RCC 7860 (cell line): ENCODE measurements at places on chromosomes 1 and 21.

- no peak for DNase-seq
Observed at GRCh38 chr1:85615586-85616363, 35.2 kb downstream of the CCN1 start.

DNA sequence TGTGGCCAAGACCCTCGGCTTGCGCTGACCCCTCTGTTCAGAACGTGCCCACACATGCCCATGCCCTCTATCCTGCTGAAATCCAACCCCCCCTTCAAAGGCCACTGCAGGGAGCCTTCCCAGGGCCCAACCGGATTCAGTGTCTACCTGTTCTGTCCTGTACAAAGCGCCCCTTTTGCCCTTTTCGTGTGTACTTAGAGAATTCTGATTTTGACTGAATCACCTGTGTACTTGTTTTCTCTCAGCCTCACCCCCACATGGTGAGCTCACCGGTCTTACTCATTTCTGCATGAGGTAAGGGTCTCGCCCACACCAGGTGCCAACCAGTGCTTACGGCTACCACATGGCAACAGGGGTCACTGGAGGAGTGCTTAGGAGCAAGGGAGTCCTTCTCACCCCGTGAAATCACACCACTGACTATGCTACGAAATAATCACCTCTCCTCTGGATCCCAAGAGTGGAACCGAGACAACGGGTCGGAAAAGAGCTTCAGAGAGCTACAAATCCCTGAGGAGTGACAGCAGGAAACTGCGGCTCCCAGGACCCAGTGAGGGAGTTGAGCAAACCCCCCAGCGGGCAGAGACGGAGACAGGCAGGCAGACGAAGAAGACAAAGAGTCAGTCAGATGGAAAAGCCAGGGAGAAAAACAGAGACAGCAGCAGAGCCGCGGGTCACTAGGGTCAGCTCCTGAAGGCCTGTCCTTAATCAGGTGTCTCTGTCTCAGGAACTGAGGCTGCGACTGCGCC, 2.1 kb upstream of the S100A2 start:
- peak; percentile 92 for DNase-seq

DNA sequence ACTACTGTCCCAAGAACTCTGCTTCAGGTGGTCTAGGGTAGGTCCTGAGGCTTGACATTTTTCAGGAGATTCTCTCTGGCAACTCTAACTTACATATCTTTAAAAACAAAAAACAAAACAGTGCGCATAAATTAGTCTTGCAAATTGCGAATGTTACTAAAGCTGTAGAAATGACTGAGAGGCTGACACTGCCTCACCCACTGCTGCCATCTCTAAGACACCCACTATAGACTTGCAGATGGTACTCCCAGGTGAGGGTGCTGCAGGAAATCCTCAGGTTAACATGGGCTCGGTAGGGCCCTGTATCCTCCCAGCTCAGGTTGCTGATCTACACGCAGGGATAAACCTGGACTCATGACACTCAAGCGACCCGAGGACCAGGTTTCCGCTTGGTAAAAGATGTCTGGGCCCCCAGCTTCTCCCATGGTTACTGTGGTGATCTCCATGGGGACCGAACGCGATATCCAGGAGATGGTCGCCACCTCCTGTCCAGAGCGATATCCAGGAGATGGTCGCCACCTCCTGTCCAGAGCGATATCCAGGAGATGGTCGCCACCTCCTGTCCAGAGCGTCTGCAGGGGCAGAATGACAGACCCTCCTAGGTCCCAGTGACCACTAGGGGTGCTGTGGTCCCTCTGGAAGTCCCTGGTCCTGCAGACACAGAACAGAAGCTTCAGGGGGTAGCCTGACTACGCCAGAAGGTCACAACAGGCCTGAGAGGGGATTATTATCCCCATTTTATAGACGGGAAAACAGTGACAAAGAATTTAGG, 16.2 kb upstream of the LY9 start:
- DNase-seq, result no peak

DNA sequence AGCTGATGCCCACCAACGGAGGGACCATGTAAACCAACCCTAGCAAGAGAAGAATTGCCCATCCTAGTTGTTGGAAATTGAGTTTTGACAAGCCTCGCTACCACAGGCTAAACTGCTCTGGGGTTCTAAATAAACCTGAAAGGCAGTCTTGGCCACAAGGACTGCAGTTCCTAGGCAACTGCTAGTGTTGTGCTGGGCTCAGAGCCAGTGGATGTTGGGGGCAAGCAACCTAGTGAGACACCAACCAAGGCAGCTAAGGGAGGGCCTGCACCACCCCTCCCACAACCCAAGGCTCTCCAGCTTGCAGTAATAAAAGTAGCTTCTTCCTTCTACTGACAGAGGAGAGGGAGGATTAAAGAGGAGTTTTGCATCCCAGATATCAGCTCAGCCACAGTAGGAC, 102.4 kb upstream of the PKN2 start:
- no peak for DNase-seq

GRCh38 chr1:95098196-95098595, 19.0 kb upstream of the TLCD4 start:
- no peak for DNase-seq

- no peak for DNase-seq
Observed at GRCh38 chr1:6509220-6509918, 17.9 kb upstream of the PLEKHG5 start.

- DNase-seq, result no peak
Observed at GRCh38 chr1:157096881-157097280, 2.7 kb downstream of the ETV3L start.

- DNase-seq, result no peak
Observed at GRCh38 chr1:221635305-221635704, 106.6 kb downstream of the DUSP10 start.

DNA sequence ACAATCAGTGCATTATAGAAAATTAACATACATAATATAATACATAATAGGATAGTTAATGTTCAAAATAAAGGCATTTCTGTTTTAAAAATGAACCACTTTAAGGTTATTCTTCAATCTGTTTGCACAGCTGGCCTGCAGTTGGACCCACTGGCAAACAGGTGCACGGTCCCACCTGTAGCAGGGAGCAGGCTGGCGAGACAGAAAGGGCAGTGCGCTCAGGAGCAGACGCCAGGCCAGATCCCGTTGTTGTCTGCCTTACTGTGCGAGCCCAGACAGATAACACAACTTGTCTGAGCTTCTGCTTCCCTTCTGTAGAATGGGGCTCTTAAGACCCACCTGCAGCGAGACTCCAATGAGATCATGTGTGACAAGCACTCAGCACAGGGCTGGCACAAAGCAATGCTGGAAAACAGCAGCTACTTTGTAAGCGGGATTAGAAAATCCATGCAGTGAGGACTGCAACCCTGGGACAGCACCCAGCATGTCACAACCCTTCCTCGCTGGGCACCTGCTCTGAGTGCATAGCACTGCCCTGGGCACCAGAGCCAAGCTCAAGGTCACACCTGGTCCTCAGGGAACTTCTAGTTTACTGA, 33.5 kb downstream of the VPS26C start:
- no peak for DNase-seq

- DNase-seq, result peak; percentile 16
Observed at GRCh38 chr1:97668945-97669344, 251.9 kb downstream of the DPYD start.
